ENCODE measurements at places on chromosomes 5 and 9.
A peak's percentile ranks its signal among the peaks of the same experiment; 100 is the strongest.

DNA sequence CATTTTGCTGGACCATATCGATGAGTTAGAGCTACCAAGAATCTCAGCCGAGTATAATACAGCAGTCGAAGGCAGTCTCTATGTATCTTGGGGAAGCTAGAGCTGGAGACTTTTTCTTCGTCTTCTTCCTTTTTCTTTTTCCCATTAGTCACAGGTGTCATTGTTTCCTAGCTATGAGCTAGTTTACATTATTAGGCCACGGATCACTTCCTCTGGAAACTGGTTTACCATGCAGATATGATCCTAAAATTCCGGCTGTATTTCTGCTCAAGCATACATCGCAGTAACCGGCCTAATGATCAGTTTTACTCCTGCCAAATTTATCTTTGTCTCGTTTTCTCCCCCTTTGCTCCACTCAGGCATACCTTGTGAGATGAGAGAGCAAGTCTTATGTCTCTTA lies 312.8 kb downstream of the ARHGAP26 start:
- DNase-seq, result no peak

DNA sequence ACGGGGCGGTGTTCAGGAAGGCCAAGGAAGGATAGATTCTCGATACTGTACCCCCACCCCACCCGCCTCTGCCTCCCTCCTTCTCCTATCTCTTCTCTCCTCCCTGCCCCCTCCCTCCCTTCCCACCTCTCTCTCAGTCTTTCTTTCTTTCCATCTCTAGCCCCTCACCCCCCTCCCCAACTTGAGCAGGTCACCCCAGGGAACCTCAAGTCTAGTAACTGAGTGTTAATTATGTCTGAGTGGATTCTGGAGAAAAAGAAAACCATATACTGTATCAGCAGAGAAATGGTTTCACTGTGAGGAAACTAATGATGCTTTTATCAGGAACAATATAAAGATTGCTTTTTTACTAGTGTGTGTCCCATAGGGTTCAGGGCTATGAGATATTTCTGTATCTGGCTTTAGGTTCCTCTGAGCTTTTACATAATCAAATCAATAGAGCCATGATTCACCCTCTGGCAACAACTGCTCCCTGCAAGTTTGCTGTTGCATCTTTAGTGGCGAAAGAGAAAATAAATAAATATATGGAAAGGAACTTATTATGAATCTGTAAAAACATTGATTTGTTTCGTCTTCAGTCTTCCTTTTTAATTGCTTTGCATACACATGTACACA lies 639.7 kb downstream of the CCDC171 start:
- no peak for DNase-seq

DNA sequence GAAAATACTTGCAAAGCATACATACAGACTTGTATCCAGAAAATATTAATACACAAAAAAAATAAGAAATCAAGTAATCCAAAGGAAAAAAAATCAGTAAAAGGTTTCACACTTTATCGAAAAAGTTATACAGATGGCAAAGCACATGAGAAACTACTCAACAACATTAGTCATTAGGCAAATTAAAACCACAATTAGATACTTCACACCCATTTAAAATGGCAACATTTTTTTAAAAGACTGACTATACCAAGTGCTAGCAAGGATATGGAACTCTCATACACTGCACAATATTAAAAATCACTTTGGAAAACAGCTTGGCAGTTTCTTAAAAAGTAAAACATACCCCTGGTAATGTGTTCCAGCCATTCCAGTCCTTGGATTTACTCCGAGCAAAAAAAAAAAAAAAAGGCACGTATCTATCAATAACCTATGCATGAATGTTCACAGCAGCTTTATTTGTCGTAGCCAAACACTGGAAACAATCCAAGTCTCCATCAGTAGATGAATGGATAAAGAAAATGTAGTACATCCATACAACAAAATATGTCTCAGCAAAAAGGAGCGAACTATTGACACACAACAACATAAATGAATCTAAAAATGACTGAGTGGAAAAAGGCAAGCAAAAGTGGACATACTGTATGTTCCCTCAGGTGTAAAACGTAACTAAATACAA lies 66.0 kb downstream of the GNAQ start:
- no peak for DNase-seq

GRCh38 chr5:1791176-1791575 lies 8.5 kb downstream of the MRPL36 start:
- DNase-seq, result no peak

- no peak for DNase-seq
Observed at GRCh38 chr5:114438471-114438870, 76.6 kb downstream of the KCNN2 start.

- DNase-seq, result no peak
Observed at GRCh38 chr9:89891591-89892304, 286.9 kb downstream of the GADD45G start.

- peak; percentile 25 for DNase-seq
Observed at GRCh38 chr9:110351009-110351467, 13.4 kb upstream of the TXNDC8 start.

GRCh38 chr5:142655339-142656267 lies 30.3 kb downstream of the FGF1 start:
- DNase-seq, result peak; percentile 71

All from RKO (cell line).